Kidney (tissue), 22 donors: ENCODE measurements at places on chromosomes 12 and 14. TPM values are rescaled to one million over a fixed set of nuclear protein-coding genes. Genes with fewer than 3 reads are reported as not detected.

The SYT10 gene
- 0.41 TPM for total RNA-seq

The ING4 gene
- 42.6 TPM for total RNA-seq

The SLCO1B1 gene
- total RNA-seq, result not detected

The DEPDC4 gene
- total RNA-seq, result 1.4 TPM

The PTGDR gene
- 3.1 TPM for total RNA-seq

The NRL gene
- 4.9 TPM for total RNA-seq

The WDR89 gene
- 15.7 TPM for total RNA-seq

The PLEK2 gene
- 10.8 TPM for total RNA-seq

The TCL1B gene
- total RNA-seq, result not detected

The RFX4 gene
- total RNA-seq, result not detected

The MSRB3 gene
- total RNA-seq, result 35.9 TPM

The LIN7A gene
- total RNA-seq, result 9.7 TPM
